ENCODE measurements at places on chromosomes 16 and 17.

DNA sequence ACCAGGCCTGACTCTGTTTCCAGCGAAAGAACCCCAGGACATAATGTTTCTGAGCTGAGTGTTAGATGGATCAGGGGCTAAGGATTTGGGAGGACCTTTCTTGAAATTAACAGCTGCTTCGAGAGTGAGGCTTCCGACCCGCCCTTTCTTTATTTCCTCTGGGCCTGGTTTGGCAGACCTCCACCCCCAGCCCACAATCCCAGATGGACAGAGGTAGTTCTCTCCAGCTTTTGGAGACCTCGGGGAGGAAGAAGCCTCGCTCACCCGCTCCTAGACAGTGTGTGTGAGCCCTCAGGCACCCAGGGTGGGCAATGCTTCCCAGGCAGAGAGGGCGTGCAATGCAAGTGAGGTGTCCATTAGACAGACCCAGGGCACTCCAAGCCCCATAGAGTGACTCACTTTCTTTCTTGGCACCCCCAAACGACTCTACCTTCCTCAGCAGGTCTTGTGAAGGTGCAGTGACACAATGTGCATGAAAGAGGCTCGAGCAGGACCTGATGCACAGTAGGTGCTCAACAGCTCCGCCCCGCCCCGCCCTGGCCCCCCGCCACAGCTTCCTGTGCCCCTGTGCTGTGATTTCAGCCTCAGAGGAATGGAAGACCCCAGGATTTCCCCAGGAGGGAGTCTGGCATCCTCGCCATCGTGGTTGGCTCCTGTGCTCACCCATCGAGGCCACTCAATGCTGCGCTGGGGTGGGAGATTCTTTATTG, 50.7 kb upstream of the TOB1 start:
- DNase-seq: no peak

- DNase-seq: peak; percentile 19
Observed at GRCh38 chr16:78437352-78437968, 338.0 kb downstream of the WWOX start.

DNA sequence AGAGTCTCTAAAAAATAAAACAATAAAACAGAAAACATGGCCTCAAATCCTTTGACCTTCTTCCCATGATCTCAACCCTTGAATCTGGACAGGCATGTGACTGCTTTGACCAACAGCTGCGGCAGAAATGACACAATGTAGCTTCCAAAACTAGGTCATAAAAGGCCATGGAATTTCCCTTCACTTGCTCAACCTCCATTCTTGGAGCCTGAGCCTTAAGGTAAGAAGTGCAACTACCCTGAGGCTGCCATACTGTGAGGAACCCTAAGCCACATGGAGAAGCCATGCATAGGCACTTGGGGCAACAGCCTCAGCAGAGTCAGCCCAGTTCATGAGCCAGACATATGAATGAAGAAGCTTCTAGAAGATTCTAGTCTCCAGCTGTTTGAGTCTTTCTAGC, 75.7 kb upstream of the BRD7 start:
- DNase-seq: no peak

GRCh38 chr16:1538804-1539520, 5.5 kb downstream of the TMEM204 start:
- no peak for DNase-seq

- no peak for DNase-seq
Observed at GRCh38 chr17:40854175-40854814, 12.7 kb downstream of the KRT12 start.
